ENCODE measurements at places on chromosomes 3 and 15. TPM values are rescaled to one million over a fixed set of nuclear protein-coding genes. Genes with fewer than 3 reads are reported as not detected.

DNA sequence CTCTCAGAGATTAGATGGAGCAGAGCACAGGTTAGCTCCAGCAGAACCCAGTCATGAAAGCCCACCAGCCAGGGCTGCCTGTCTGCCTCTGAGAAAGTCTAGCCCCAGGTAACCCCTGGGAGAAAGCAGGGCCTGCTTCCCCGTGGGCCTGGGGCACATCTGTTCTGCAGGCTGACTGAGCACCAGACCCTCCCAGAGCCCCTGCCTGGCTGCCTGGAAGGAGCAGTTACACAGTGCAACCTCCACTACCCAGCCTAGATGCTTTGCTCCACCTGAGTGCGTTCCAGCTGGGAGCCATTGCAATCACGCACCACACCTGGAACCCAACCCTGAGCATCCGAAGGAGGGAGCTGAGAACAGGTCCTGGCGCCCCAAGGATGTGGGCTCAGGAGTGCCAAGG, 24.7 kb upstream of the OR5K4 start:
- DNase-seq, result no peak

DNA sequence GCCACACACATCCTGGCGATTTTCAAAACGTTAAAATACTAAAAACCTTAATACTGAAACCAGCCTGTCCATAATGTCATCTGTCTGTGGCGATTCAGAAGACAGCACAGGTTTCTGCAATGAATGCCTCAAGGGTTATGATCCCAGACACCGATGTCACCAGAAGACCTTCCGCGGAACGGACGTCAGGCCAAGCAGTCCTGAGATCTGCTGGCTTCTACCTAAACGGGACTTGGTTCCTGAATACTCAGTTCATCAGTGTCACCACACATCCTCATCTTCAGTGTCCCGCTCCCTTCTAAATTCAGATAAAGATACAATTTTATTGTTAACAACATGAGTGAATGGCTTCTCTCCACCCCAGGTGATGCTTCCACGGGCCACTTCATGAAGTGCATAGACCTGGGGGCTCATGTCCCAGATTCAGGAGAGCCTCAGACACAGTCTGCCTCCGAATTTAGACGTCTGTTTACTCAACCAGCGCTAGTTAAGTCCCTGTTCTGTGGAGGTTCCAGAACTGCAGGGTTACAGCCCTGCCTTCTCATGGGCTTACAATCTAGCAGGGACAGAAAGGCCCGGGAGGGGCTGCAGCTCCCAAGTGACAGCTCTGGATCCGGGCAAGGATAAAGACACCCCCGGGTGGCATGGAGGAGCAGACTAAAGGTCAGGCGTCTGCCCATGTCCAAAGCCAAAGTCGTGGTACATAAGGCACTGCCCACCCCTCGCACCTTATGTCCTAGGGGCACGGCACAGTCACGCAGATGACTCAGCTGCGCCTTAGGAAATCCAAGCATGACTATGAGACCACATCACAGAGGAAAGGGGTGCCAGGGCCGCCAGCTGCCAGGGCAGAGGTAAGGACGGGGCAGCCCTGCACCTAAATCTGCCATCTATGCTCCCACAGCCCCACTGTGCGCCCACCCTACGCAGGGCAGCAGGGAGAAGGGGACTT, 75.9 kb downstream of the VGLL4 start:
- no peak for DNase-seq

DNA sequence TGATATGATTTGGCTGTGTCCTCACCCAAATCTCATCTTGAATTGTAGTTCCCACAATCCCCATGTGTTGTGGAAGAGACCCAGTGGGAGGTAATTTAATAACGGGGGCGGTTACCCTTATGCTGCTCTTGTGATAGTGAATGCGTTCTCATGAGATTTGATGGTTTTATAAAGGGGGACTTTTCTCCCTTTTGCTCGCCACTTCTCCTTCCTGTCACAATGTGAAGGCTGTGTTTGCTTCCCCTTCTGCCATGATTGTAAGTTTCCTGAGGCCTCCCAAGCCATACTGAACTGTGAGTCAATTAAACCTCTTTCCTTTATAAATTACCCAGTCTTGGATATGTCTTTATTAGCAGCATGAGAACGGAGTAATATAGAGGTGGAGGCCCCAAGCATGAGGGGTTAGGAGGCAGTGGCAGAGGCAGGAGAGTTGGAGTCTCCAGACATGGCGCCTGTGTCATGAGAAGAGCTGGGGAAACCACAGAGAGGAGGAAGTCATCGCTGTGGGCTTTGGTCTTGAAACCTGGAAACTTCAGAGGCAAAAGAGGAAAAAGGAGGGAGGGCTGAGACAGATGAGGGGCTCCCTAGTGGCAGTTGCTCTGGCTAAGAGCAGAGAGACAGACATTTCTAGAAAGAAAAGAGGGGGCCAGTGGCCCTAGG, 107.8 kb upstream of the VEPH1 start:
- DNase-seq, result no peak

DNA sequence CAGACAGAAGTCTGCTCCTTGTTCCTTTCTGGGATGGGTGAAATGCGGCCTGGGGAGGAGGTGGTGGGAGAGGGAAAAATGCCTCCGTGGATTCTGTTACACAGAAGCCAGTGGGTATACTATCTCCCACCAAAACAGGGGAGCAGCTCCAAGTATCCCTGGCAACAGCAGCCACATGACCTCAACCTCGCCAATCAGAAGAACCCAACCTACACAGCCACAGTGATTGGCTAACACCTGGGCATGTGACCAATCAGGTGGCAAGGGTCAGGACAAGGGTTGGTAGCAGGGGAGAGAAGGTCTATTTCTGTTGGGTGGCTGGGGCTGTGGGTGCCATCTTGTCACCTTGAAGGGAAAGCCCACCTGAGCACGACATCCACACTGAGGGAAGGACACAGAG, 9.1 kb upstream of the ACAD9 start:
- no peak for DNase-seq

- no peak for DNase-seq
These were observed 361.7 kb downstream of the FEZF2 start for GRCh38 chr3:62011666-62012065.

DNA sequence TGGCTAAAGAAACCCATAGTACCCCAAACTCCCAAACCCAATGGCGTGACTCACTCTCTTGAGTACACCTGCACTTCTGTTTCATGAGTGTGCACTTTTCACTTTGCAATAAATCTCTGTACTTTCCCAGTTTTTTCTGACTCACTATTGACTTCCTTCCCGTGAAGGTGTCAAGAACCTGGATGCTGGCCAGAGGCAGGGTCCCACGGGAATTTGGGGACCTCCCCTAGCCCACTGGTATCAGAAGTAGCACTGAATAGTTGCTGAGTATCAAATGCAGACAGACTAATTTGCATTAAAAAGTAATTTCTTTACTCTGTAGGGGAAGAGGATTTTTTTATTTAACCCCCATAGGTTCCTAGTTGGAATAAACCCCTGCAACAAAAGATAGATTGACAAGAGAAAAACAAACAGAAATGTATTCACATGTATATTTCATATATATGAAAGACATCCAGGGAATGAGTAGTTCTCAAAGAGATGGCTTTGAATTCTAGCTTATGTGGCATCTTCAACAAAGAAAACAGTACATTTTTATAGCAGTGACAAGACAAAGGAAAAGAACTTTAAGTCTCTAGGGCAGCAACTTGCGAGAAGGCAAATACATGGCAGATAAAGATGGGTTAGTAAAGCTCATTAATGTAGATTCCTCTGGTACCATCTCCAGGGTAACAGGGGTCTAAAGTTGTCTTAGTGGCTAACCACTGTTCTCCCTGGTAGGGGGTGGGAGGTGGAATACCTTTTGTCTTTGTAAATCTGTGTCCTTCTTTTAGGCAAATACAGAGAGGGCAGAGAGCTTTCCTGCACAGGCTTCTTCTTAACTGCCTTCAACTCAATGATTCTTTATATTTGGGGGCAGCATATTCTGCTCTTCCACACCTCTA, 385.5 kb upstream of the PDZRN3 start:
- no peak for DNase-seq

DNA sequence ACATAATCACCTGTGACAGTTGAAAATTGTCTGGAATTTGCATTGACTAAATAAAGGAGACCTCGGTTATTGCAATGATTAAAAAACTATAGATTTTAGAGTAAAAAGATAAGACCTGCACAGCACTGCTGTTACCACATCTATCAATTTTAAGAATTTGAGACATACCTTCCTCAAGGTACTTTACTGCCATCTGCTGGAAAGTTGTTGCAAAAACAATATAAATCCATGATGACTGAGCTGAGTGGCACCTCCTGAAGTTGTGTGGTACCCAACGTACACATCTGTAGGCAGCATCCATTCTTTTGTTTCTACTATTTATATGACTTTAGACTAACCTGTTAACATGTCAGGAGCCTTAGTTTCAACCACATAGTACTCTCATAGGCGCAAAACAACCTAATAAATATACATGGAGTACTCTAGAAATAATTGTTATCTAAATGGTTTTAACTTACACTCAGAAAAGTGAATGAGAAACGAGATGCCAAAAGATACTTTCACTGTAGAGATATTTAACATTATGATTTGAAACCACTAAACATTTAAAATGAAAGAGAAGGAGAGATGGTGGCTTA, 106.7 kb downstream of the GHSR start:
- peak; percentile 36 for DNase-seq

DNA sequence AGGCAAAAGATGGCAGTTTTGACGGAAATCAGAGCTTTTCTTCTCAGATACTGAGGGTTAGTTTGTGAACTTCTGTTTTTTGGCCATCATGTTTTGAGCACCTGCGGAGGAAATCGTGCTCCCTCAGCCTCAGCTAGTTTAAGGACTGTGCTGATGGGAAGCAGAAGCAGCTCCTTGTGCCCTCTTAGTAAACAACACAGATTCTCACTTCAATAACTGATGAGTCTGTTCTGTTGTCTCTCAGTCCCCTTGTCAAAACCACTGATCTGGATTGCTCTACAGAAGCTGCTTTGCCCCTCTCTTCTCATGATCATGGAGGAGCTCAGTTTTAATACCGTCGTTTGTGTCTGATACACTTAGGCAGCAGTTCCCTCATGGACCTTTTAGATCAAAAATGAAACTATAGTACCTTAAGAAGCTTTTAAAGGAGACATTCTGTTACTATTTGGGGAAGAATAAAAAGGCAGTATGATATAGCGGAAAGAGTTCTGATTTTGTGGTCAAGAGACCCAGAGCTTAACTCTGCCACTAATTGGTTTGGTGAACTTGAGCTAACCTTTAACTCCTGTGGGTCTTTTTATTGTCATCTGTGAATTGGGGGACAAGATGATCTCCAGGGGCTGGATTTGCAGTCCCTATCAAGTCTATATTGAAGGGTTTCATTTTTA, 152.6 kb downstream of the BBX start:
- DNase-seq, result no peak

DNA sequence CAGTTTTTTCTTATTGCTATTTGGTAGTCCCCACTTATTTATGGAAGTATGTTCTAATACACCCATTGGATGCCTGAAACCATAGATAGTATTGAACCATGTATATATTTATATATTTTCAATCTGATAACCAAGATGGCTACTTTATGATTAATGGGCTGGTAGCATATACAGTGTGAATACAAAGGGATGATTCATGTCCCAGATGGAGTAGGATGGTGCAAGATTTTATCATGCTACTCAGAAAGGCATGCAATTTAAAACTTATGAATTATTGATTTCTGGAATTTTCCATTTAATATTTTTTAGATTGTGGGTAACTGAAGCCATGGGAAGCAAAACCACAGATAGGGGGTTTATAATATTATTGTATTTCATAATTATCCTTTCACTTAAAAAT, 35.2 kb downstream of the AP4E1 start:
- DNase-seq, result no peak

- no peak for DNase-seq
These were observed 12.5 kb upstream of the IGF1R start for GRCh38 chr15:98635848-98636247.

- peak; percentile 67 for DNase-seq
These were observed 39.8 kb downstream of the IDH2 start for GRCh38 chr15:90062462-90062932.

DNA sequence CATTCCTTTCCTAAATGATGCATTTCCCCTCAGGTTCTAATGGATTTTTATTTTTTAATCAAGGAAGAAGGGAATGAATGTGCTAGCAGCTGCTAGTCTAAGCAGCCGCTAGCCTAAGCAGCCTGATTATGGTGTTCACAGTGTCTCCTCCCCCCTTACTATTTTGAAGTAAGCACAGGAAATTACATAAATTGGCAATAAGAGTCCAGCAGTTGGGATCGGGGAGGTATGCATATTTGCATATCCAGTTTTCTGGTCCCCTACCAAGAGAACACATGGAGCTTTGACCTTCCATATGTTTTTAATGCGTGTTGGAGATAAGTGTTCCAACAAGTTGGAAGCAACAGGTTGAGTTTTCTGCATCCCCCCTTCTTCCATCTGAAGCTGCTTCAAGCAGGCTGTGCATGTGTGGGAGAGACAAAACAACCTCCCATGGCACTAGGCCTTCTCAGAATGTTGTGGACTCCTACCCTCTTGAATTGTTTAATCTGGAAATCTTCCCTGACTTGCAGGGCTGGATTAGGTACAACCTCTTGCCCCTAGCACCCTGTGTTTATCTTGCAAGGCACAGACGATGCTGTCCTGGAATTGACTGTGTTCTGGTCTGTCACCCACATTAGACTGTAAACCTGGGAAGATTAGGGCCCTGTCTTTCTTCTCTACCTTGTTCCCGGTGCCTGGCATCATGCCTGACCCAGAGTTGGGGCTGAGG, 124.8 kb upstream of the LRIG1 start:
- DNase-seq, result no peak

DNA sequence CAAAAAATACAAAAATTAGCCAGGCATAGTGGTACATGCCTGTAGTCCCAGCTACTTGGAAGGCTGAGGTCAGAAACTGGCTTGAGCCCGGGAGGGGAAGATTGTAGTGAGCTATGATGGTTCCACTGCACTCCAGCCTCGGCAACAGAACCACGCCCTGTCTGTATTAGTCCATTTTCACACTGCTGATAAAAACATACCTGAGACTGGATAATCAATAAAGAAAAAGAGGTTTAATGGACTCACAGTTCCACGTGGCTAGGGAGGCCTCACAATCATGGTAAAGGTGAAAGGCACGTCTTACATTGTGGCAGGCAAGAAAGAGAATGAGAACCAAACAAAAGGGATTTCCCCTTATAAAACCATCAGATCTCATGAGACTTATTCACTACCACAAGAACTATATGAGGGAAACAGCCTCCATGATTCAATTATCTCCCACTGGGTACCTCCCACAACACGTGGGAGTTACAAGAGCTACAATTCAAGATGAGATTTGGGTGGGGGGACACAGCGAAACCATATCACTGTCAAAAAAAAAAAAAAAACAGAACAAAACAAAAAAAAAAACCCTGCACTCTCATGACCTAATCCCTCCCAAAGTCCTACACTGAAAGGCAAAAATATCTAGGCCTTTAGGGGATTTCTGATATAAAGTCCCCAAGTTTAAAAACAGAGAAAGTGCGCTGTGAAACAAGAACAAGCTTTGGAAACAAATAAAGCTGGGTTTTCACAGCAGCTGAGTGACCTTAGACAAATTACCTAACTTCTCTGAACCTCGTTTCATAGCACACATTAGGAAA, 224.7 kb downstream of the IGSF11 start:
- no peak for DNase-seq

Gene TLR9
- total RNA-seq, result not detected

Gene NEO1
- 75.0 TPM for total RNA-seq

Gene TM4SF1
- total RNA-seq, result 142 TPM

Gene POLQ
- total RNA-seq, result 3.0 TPM

Gene MST1R
- total RNA-seq, result 5.5 TPM

Gene ABHD6
- 16.9 TPM for total RNA-seq

Gene TCF12
- total RNA-seq, result 123 TPM

Gene TRPC1
- 12.8 TPM for total RNA-seq

Data from prostate gland (tissue), 2 donors.